ENCODE measurements at places on chromosomes 2 and 18. TPM values are rescaled to one million over a fixed set of nuclear protein-coding genes. Genes with fewer than 3 reads are reported as not detected.

The OR6B2 gene
- not detected for total RNA-seq

DNA sequence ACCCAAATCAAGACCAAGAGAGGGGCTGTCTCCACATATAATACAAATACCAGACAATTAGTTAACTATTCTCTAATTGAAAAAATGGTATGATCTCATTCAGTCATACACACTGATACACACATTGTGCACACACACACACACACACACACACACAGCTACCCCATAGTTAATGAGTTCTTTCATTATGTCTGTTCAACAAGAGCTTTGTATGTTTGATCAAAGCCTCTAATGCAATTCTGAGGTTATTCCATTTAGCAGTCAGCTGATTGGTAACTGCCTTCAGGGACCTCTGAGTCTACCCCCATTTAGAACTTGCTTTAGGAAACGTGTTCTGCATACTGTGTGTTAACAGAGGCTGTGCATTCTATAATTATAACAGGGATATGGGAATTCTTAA lies 741.4 kb upstream of the LRRTM4 start:
- no peak for ATAC-seq

The TFPI gene
- 9.1 TPM for total RNA-seq

GRCh38 chr2:241161646-241162281 lies 11.5 kb downstream of the PPP1R7 start:
- ATAC-seq = peak; percentile 46

The ERICH2 gene
- not detected for total RNA-seq

The GALR1 gene
- not detected for total RNA-seq
